NCI-H1694 treated with DMSO at 0.1 percent for 48 hours (cell line): ENCODE measurements at places on chromosomes 6 and 20.

- no peak for DNase-seq
Observed at GRCh38 chr20:35503841-35504561, 25.5 kb downstream of the C20orf173 start.

DNA sequence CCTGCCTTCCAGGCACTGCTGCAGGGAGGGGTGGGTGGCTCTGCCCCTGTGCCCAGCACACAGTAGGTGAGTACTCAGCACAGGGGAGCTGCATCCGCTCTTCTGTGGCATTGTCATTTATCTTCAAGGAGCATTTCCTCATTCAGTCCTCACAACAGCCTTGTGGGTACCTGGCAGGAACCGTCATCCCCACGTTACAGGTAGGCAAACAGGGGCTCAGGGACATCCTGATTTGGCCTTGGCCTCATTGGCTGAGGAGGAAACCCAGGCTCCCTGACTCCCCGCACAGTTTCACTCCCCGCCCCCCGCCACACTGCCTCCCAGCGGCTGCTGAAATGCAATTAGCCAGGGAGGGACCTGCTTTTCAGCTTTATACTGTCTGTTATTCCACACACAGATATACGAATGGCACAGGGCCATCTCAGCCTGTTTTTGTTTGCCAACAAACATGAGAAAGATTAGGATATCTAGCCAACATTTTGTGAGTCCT, 24.2 kb upstream of the PNPLA1 start:
- no peak for DNase-seq

DNA sequence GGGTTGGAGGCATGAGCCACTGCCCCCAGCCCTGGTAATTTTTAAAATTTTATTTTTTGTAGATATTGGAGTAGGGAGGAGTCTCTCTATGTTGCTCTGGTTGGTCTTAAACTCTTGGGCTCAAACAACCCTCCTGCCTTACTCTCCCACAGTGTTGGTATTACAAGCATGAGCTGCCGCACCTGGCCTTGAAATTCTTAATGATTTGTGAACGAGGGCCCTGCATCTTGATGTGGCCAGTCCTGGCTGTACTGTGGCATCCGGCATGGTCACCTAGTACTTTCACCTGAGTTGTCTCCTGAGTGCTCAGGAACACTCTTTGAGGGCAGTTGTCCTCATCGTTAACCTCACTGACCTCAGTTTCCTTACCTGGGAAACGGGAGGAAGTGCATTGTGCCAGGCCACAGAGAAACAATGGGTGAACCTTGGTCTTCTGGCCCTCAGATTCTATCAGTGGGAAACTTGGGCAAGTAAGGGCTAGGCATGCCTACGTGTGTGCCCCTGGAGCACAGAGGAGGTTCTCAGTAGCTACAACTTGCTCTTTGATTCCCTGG, 19.5 kb downstream of the CEBPB start:
- no peak for DNase-seq

- no peak for DNase-seq
Observed at GRCh38 chr6:149293244-149293643, 24.3 kb upstream of the TAB2 start.

DNA sequence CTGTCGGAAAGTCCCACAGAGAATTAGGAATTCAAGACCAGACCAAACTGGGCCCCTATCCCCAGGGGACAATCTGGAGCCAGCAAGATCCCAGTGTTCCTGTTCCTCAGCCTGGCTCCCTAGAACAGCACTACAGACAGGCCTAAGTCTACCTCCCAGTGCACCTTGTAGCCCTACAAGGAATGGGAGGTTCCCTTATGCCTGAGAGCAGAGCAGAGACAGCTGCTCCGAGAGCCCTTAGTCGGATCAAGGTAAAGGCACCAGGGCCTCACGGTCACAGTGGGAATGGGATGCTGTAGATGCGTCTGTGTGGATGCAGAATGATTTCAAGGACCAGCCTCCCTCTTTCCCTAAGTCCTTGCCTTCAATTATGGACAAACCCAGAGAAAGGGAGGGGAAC, 204.5 kb upstream of the STXBP5 start:
- DNase-seq = no peak

- no peak for DNase-seq
Observed at GRCh38 chr6:1416191-1416760, 26.9 kb downstream of the FOXF2 start.

DNA sequence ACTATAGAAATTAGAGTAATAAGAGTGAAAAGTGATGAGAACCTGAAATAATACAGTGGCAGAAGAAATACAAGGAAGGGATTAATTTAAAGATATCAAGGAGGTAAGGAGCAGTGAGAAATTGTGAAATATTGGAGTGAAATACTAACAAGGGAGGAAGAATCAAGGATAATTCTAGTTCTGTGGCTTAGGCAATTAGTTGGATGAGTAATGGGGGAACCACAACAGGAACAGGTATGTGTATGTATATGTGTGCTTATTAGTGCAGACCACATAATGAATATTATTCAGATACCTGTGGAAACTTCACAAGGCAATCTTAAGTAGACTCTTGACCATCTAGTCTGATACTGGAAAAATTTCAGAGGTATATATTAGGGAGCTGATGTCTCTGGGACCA, 143.3 kb downstream of the TINAG start:
- DNase-seq = no peak

GRCh38 chr6:6007366-6008088, 802 bp upstream of the NRN1 start:
- DNase-seq = peak; percentile 54

GRCh38 chr6:125749865-125750691, 646 bp downstream of the HEY2 start:
- peak; percentile 30 for DNase-seq

DNA sequence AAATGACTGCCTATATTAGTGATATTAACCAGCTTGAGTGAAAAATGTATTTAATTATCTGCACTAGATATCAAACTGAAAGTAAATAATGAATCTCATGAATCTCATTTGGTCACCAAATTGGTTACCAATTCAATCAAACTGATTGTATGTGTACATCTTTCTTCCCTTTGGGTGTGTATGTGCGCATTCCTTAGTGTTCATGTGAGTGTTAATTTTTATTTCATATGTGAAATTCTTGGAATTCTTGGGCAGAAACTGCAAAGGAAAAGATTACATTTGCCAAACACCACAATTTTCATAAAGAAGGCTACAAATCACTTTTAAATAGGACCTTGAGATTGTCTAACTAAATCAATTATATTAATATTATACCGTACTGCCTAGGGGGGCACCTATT, 648.4 kb upstream of the MARCKS start:
- no peak for DNase-seq

DNA sequence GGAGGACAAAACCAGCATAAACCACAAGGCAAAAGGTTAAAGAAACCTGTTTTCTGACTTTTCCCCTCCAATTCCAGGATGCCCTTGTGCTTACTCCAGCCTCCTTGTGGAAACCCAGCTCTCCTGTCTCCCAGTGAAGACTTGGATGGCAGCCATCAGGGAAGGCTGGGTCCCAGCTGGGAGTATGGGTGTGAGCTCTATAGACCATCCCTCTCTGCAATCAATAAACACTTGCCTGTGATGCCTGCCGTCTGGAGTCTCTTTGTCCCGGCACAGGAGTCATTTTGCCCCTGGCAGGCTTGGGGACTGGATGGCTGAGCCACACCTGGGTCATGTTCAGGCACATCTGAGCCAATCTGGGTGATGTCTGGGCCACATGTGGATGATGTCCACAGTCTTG, 26.6 kb downstream of the BPIFB1 start:
- peak; percentile 48 for DNase-seq

- no peak for DNase-seq
Observed at GRCh38 chr6:149235130-149235561, 82.4 kb upstream of the TAB2 start.

- peak; percentile 19 for DNase-seq
Observed at GRCh38 chr6:138162955-138163575, 1.3 kb downstream of the ARFGEF3 start.

DNA sequence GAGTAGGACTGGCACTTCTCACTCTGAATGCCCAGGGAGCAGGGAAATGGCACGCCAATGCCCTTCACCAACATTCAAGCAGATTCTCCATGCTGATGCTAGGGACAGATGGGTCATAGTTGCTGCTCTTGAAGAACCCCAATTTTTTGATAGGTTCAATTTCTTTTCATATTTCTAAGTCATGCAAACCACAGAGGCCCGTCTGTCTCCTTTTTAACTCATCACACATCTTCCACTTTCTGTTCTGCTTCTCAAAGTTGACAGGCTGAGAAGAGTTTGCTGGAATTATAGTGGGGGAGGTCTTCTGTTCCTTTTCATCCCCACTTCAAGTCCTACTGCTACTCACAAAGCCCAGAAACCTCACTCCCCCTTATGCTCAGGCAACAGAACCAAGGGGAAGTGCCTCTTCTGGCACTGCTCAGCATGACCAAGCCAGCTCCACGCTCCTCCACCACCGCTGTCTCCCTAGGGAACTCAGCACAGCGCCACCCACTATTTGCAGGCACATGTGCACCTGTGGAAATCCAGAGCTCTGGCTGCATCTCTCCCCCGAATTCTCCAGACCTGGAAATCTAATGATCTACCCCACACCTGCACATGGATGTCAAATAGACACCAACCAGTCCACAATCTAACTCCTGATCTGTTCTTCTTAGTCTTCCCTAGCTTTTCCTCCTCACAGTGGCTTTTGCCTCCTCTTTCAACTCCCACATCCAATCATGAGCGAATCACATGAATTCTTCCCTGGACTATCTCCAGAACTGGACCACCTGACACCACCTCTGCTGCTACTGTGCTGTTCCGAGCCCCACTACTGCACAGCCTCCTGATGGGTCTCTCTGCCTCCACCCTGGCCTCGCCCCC, 10.7 kb downstream of the ZBTB24 start:
- no peak for DNase-seq

GRCh38 chr20:54212871-54213270, 5.0 kb downstream of the PFDN4 start:
- DNase-seq = no peak

- peak; percentile 77 for DNase-seq
Observed at GRCh38 chr6:35449287-35449881, 2.8 kb upstream of the FANCE start.

DNA sequence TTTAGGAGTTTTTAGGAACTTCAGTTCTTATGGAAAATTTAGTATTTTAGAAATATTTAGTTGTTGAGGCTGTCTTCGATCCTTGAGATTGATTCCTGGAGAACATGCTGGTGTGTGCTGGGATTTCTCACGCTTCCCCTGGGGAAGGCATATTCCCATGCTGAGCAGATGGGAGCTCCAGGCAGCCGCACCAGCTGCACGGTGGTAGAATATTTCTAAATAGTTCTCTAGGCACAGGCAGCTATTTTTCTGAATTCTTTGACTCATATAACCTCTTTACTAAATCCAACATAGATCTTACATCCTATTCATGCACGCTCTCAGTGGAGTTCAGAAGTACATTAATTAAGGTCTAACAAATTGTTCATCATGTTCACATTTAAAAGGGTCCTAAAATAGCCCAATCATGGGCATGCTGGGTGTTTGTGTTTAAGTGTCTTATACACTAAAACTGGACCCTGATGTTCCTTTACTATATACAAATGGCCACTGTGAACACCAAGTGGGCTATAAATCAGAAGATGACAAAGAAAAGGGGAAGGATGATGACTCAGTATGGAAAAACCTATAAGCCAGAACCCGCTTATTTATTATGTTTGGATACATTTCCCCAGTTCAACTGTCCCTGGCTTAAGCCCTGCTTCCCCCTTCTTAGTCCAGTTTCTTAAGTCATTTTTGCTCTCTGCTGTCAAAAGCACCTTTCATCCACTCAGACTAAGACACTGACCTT, 138.5 kb downstream of the UST start:
- DNase-seq = no peak

DNA sequence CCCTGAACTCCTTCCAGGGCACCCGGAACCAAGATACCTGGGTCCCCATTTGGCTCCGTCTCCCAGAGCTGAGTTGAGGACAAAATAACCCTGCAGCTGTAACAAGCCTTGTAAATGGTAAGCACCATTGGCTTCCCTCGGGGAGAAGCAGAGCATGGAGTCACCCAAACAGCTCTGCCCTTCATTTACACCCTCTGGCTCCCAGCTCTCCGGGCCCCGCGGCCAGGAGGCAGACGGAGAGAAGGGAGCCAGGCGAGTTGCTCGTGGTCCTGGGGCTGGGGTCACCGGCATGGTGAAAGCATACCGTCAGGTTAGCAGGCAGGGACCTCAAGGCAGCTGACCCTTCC, 2.1 kb downstream of the TFEB start:
- no peak for DNase-seq

DNA sequence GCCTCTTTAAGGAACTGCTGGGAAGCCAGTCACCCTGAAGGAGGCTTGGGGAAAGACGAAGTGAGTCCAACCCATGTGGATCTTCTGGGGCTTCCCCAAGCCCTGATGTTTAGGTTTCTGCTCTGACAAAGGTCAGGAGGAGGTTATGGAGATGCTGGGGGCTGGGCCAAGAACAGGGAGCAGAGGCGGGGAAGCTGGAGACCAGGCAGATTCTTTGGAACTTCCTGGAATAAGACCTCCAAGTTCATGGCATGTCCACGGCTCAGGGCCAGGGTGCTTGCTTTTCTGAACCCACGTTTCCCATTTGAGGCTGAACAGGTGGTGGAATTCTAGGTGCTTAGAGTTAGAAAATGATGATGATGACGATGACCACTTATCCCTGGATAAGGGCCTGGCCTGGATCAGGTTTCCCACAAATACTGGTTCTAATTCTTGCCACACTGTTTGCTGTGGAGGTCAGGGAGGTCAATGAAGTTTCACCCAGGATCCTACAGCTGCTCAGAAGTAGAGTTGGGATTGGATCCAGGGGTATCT, 30.0 kb upstream of the TGM2 start:
- no peak for DNase-seq
